ENCODE measurements at places on chromosomes 5 and 9. TPM values are rescaled to one million over a fixed set of nuclear protein-coding genes. Genes with fewer than 3 reads are reported as not detected.

Gene SPAG8
- 0.51 TPM for total RNA-seq

Gene CARTPT
- total RNA-seq = not detected

Gene TAF11L13
- not detected for total RNA-seq

Gene ACTBL2
- 0.05 TPM for total RNA-seq

Gene MYMK
- total RNA-seq = not detected

Gene CAPSL
- not detected for total RNA-seq

Gene ALDH1A1
- 5,648 TPM for total RNA-seq

Gene PCDHGA9
- 0.05 TPM for total RNA-seq

Gene BARX1
- total RNA-seq = 11.2 TPM

Gene RAB3C
- total RNA-seq = not detected

Data from A549 treated with dexamethasone at 1 μM for 4 hours (cell line).